Temporal lobe (tissue), 4 donors: ENCODE measurements at places on chromosomes 4 and X. TPM values are rescaled to one million over a fixed set of nuclear protein-coding genes. Genes with fewer than 3 reads are reported as not detected.

MAP9 gene
- total RNA-seq: 38.6 TPM

CENPE gene
- 3.4 TPM for total RNA-seq

ADGRG4 gene
- not detected for total RNA-seq

TEX13C gene
- total RNA-seq: not detected

USP38 gene
- 17.9 TPM for total RNA-seq

NUDT11 gene
- 63.4 TPM for total RNA-seq

CLDN34 gene
- total RNA-seq: not detected

CT83 gene
- total RNA-seq: not detected

GAGE1 gene
- not detected for total RNA-seq

CXCR3 gene
- not detected for total RNA-seq

PCYT1B gene
- 21.1 TPM for total RNA-seq

TECRL gene
- not detected for total RNA-seq

RGN gene
- total RNA-seq: 4.9 TPM

DACH2 gene
- 3.7 TPM for total RNA-seq

OSTC gene
- total RNA-seq: 32.5 TPM

MAMLD1 gene
- 3.7 TPM for total RNA-seq

RTL5 gene
- 8.4 TPM for total RNA-seq

TCEAL6 gene
- total RNA-seq: 5.7 TPM

MTNR1A gene
- 0.49 TPM for total RNA-seq

CCDC158 gene
- 3.9 TPM for total RNA-seq

SERPINA7 gene
- not detected for total RNA-seq

NXF2 gene
- not detected for total RNA-seq

CNGA1 gene
- 0.25 TPM for total RNA-seq

MAGEB17 gene
- total RNA-seq: 0.25 TPM
